ENCODE measurements at places on chromosomes 4 and X. TPM values are rescaled to one million over a fixed set of nuclear protein-coding genes. Genes with fewer than 3 reads are reported as not detected.

- no peak for DNase-seq
These were observed 440.1 kb upstream of the SMIM31 start for GRCh38 chr4:164313853-164314252.

The MAGEC3 gene
- not detected for total RNA-seq

- no peak for DNase-seq
These were observed 72.4 kb downstream of the PCYT1B start for GRCh38 chrX:24574743-24575142.

- no peak for DNase-seq
These were observed 15.4 kb downstream of the TMPRSS11E start for GRCh38 chr4:68462691-68463090.

GRCh38 chrX:40175511-40176350 is 78.0 kb upstream of the BCOR start:
- DNase-seq = peak; percentile 74

- no peak for DNase-seq
These were observed 166.0 kb downstream of the ANTXR2 start for GRCh38 chr4:79907001-79907400.

GRCh38 chr4:84916227-84916626 is 50.3 kb downstream of the WDFY3 start:
- DNase-seq = no peak

DNA sequence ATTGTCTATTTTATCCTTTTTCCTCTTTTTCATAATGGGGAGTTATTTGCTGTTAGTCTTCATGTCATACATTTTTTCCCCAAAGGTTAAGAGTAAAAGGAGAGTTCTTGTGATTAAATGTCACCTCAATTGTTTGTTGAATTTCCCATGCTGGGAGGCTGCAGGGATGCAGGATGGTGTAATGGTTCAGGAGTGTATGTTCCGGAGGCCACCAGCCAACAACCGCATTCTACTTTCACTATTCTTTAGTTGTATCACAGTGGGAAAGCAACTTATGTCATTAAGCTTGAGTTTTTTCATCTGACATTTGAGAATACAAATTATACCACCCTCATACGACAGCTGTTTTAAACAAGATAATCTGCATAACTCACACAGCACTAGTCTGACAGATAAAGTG is 15.4 kb downstream of the AFP start:
- DNase-seq = no peak

The TLR10 gene
- 0.46 TPM for total RNA-seq

- no peak for DNase-seq
These were observed 1.5 kb downstream of the ADRA2C start for GRCh38 chr4:3767570-3768288.

DNA sequence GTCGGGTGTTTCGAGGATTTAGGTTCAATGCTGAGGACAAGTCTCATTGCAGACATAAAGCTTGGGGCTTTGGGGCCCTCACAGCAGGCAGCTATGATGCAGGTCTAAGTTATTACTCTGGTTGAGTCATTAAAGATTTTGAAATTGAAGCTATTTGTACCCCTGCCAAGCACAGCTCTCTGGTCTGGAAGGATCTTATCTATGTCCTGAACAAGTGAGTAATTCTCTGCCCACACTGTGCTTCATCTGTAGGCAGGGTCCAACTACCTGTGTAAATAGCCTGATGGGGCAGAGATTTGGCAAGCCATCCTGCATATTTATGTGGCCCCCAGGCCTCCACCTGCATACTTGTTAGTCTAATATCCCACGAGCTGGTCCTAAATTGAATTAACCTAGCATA is 41.4 kb upstream of the MAGEA4 start:
- no peak for DNase-seq

- peak; percentile 31 for DNase-seq
These were observed 138.0 kb downstream of the PDGFRA start for GRCh38 chr4:54367059-54367458.

DNA sequence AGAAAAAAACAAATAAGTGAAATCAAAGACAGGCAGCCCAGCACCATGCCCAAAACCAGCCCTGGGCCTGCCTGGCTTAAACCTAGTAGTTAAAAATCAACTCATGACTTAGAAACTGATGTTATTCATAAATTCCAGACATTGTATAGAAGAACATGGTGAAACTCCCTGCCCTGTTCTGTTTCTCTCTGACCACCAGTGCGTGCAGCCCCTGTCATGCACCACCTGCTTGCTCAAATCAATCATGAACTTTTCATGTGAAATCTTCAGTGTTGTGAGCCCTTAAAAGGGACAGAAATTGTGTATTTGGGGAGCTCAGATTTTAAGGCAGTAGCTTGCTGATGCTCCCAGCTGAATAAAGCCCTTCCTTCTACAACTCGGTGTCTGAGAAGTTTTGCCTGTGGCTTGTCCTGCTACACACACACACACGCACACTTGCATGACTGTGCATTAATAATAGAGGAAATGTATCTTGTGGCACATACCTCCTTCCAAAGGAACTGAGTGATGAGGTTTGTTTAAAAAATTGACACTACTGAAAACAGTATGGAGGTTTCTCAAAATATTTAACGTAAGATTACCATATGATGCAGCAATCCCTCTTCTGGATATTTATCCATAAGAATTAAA is 39.2 kb upstream of the UGT2B7 start:
- no peak for DNase-seq

The AKAP14 gene
- 7.2 TPM for total RNA-seq

DNA sequence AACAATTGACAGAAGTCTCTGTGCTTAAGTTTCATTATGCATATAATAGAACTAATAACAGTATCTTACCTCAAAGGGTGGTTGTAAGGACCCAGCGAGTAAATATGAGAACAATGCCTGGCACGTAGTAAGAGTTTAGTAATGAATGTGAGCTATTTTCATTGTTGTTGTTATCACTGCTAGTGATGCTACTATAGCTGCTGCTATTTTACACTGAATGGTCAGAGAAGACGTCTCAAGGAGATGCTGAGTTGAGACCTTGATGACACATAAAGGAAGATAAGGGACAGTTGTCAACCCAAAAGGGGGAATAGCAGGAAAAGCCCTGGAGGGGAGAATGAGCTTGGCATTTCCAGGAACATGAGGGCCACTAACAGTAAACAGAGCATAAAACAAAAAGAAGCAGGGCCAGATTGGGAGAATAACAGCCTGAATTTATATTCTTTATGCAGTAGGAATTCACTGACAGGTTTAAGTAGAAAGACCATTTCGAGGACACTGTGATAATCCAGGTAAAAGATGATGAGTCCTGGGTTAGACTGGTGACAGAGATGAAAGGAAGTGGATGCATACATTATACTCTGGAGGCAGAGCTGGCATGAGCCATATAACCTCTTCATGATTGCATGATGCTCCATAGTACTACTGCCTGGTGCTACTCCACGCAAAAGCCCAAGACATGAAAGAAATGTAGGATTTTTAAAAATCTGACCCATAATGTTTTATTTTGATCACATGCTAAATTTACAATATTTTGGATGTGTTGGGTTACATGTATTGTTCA is 23.1 kb downstream of the ATP8A1 start:
- no peak for DNase-seq

GRCh38 chr4:16661813-16662212 is 236.6 kb downstream of the LDB2 start:
- no peak for DNase-seq

GRCh38 chr4:2041239-2042130 is 17.6 kb upstream of the NAT8L start:
- peak; percentile 85 for DNase-seq

DNA sequence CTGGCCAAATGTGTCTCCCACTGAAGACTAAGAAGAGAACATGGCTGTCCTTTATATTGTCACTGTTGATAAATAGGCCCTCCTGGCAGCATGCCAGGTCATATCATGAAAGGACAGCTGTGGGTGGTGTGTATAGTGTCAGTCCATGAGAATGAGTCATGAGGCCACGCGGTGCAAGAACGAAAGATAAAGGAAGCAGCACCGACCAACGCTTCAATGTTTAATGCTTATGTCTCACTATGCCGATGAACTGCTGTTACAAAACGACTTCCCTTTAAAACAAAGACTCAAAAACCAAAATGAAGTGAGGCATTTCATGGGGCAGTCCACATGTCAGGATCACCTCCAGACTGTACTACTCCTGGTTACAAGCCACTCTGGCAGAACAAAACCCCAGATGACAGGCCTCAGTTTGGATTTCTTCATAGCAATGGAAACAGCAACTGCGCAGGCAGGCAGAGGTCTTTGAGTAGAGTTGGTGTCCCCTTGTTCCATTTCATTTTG is 5.2 kb upstream of the TCEANC start:
- peak; percentile 86 for DNase-seq

GRCh38 chrX:33160273-33160672 is 51.1 kb downstream of the DMD start:
- DNase-seq = no peak

GRCh38 chr4:36392916-36393315 is 111.5 kb downstream of the DTHD1 start:
- DNase-seq = no peak

The ENAM gene
- total RNA-seq = 0.11 TPM

DNA sequence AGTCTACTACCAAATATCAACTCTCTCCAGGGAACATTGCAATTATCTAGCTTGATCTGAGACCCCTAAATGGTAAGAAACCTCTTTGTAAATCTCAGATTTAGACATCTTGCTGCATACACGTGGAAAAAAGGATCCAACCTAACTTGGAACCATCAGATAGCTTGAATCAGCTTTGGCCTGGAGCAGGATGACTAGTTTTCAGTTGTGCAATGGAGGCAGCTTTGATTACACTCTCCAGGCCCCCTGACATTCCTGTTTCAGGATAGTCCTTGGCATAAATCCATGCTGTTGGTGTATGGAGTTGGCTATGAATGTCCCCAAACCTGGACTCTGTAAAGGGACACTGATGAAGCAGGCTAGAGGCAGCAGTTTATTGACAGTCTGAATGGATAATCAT is 1061.9 kb upstream of the TENM3 start:
- no peak for DNase-seq

GRCh38 chr4:20577702-20578101 is 122.6 kb upstream of the PACRGL start:
- DNase-seq = no peak

- no peak for DNase-seq
These were observed 68.1 kb downstream of the ZC4H2 start for GRCh38 chrX:64908121-64908520.

DNA sequence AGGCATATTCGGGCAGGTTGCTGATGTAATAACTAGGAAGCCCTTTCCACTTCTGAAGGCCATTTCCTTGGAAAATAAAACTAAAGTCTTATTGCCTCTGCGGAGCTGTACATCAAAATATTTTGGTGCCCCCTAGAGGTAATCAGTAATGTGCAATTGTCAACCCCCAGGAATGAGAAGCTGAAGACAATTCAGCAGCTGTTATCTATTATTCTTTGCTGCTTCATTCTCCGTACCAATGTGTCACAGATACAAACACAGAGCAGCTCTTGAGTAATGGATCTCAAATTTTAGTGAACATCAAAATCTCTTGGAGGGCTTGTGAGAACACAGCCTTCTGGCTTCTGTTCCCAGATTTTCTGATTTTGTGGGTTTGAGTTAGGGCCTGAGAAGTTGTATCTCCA is 3.5 kb upstream of the SLIT2 start:
- DNase-seq = no peak

GRCh38 chr4:89196745-89197144 is 85.4 kb downstream of the TIGD2 start:
- no peak for DNase-seq

- peak; percentile 53 for DNase-seq
These were observed 77.3 kb upstream of the NOCT start for GRCh38 chr4:138938366-138938690.

GRCh38 chr4:147863808-147864472 is 132.1 kb downstream of the ARHGAP10 start:
- DNase-seq = no peak

DNA sequence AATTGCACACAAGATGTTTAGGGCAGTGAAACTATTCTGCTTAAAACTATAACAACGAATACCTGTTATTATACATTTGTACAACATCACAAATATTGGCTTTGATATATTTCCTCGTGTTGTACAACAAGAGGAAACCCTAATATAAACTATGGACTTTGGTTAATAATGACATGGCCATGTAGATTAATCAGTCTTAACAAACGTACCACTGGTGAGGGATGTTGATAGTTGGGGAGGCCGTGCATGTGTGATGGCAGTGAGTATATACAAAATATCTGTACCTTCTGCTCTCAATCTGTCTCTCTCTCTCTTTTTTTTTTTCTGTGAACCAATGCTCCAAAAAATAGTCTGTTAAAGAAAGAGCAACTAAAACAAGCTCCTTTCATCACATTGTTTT is 22.2 kb upstream of the HPGD start:
- DNase-seq = no peak

The ABCG2 gene
- 5.4 TPM for total RNA-seq

GRCh38 chrX:631802-632365 is 1.3 kb downstream of the SHOX start:
- DNase-seq = no peak

The SAT1 gene
- total RNA-seq = 620 TPM

The BOD1L1 gene
- 30.1 TPM for total RNA-seq

The IL9R gene
- 0.54 TPM for total RNA-seq

GRCh38 chrX:15672881-15673280 is 8.3 kb upstream of the CLTRN start:
- no peak for DNase-seq

GRCh38 chr4:181685911-181686310 is 557.3 kb upstream of the TENM3 start:
- DNase-seq = no peak

The SSX3 gene
- total RNA-seq = not detected

The KIF4A gene
- 2.4 TPM for total RNA-seq

DNA sequence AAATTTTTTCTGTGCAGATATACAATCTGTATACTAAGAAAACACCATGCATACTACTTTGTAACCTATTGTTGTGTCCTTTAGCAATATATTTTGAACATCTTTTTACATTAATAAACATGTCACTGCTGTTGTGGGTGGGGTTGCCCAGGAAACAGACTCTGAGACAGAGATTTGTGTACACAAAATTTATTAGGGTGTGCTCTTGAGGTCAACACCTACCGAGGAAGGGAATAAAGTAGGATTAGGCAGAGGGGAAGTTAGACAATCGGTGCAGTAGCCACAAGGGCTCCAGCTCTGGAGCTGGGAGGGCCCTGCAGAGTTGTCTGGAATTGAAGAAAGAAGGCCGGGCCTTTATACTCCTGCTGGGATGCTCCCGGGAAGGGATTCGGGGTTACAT is 56.4 kb downstream of the CXorf58 start:
- DNase-seq = no peak

The CLGN gene
- total RNA-seq = 2.9 TPM

The GPC3 gene
- total RNA-seq = 56.0 TPM

DNA sequence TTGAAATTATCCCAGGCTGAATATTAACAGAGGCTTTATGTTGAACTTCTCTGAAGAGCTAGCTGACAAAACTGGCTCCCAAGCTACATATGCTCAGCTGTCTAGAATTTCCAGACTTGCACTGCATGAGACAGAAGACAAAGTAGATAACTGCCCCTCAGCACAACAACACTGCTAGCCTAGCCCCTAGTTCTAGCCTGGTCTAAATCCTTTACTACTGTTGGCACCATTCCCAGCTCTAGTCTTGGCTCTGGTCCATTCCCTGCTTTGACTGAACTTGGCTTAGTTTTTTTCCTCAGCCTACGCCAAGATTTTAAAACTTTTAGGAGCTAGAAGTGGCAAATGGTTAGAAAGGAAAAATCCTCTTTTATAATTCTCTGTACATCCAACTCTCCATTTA is 7.6 kb upstream of the OPHN1 start:
- DNase-seq = peak; percentile 95

GRCh38 chr4:48905363-48906015 is 1.1 kb downstream of the OCIAD2 start:
- DNase-seq = no peak

GRCh38 chr4:39763714-39764572 is 66.0 kb downstream of the UBE2K start:
- no peak for DNase-seq

GRCh38 chr4:16812041-16812440 is 86.4 kb downstream of the LDB2 start:
- no peak for DNase-seq
